ENCODE measurements at places on chromosomes 1 and 21. TPM values are rescaled to one million over a fixed set of nuclear protein-coding genes. Genes with fewer than 3 reads are reported as not detected.

The TDRD10 gene
- 1.4 TPM for total RNA-seq

The EXO1 gene
- 7.9 TPM for total RNA-seq

The C1orf105 gene
- total RNA-seq: 2.9 TPM

The CDC42SE1 gene
- 47.2 TPM for total RNA-seq

The CD48 gene
- 7.0 TPM for total RNA-seq

Data from urinary bladder (tissue), 4 donors.